ENCODE measurements at places on chromosomes 6 and 20.

GRCh38 chr6:15259766-15260098 is 13.9 kb downstream of the JARID2 start:
- DNase-seq, result no peak

GRCh38 chr6:83490217-83490807 is 22.0 kb upstream of the PRSS35 start:
- DNase-seq, result no peak

DNA sequence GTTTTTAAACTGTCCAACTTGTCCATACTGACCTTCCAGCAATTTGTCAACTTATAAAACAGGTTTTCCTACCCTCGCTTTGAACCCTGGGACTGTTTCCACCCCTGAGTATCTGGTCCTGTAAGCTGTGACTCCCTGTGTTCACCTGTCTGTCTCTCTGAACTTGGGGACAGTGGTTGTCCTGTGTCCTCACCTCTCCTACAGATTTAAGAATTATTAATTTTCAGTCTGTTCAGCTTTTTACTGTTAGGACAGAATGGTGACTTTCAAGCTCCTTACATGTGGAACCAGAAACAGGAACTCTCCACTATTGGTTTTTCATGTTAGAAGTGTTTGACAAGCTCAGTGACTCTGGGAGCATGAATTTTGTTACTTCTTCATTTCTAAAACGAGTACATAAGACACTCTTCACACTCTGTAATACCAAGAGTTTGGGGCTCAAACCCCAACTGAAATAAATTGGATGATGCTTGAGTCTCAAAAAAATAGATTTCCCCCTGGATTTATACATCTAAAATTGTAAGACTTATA is 713.9 kb downstream of the COL12A1 start:
- no peak for DNase-seq

DNA sequence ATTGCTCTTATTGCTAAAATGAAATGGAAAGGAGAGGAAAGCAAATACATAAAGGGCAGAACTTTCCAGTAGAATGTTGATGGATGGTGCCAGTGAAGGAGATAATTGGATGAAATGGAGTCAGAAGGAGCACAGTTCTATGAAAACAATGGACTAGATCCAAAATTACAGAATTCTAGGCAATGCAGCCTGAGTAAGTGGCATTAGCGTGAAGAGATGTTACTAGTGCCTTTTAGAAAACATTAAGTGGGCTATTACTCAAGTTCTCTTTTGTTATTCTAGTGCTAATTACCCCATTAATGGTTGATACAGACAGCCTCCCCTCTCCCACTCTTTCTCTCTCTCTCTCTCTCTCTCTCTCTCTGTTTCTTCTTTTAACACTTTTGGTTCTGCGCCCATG is 209.5 kb upstream of the RGS17 start:
- DNase-seq, result no peak

DNA sequence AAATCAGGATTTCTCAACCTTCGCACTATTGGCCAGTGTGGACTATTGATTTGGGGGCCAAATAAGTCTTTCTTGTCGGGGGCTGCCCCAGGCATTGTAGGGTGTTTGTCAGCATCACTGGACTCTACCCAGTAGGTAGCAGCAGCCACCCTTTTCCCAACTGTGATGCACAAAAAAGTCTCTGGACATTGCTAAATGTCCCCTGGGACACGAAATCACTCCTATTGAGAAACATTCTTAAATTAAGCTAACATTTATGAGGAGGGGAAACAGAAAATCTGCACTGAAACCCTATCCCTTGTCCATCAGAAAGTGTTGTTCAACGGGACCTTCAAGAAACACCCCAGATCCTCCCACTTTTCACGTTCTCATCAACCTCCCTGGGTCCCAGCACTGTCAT is 54.2 kb downstream of the NFATC2 start:
- DNase-seq, result no peak

DNA sequence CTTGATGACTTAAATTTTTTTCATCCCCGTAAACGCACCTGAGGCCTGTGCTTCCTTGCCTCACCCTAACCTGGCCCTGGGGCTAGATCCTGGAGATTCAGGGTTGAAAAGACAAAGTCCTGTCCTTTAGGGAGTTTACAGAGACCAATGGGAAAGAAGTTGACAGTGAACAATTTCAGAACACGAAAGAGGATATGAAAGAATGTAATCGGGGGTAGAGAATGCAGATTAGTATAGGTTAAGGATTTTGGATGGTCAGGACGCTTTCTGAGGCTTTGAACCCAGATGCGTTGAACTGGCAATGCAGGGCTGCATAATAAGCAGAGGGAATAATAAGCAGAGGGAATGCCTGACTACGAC is 1.7 kb upstream of the FBXO5 start:
- DNase-seq, result no peak

- peak; percentile 75 for DNase-seq
These were observed 5.2 kb downstream of the OCSTAMP start for GRCh38 chr20:46545077-46545826.

GRCh38 chr20:54126806-54127655 is 46.8 kb downstream of the CYP24A1 start:
- DNase-seq, result no peak

- DNase-seq, result no peak
These were observed 26.1 kb downstream of the POPDC3 start for GRCh38 chr6:105153676-105154075.

GRCh38 chr6:105161421-105161820 is 18.4 kb downstream of the POPDC3 start:
- DNase-seq, result no peak

DNA sequence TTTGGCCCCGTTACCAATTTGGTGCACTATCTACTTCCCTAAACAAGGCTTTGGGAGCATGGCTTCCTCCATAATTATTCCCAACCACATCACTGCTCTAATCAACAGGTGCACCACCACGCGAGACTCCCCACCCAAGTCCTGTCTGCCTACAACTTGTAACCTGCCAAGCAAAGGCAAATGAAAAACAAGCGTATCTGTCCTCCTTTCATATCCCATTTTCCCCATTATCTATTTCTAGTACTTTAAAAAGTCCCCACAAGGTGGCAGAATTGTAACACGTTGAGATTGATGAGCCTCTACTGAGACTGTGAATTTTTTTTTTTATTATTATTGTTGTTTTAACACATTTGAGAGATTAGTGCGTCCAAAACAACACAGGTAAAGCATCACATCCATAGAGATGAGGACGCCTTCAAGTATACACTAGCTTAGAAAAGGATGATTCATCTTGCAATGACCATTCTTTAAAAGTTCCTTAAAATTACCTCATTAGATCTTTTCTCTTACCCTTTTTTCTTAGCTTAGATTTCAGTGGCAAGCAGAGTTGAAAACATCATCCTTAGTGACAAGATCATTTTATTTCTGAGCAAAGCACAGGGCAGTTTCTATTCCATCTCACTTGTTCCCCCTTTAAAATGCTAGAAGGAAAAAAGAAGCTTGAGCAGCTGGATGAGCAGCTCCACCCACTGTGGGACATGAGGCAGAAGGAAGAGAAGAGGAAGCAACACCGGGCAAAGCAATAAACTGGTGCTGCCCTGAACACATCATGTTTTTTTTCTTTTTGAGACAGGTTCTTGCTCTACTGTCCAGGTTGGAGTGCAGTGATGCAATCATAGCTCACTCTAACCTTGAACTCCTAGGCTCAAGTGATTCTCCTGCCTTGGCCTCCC is 210.8 kb downstream of the ARHGAP18 start:
- no peak for DNase-seq

GRCh38 chr6:45895569-45895968 is 120.1 kb downstream of the CLIC5 start:
- DNase-seq, result peak; percentile 3

- peak; percentile 73 for DNase-seq
These were observed 118.1 kb downstream of the CEBPB start for GRCh38 chr20:50308513-50309279.

DNA sequence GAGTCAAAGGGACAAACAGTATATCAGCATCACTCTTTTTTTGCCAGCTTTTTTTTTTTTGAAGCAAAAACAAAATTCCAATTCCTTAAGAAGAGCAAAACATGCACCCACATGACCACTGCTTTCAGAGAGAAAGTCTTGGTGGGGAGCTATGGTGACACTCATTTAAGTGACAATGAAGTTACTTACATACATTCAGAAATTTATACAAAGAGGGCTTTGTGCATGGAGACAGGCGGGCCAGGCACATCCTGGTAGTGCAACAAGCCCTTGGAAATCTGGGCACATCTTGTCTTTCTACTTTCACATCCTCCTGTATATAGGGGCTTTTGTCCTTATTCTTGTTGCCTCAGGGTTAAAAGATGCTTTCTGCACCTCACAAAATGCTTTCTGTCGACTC is 55.9 kb downstream of the IL22RA2 start:
- no peak for DNase-seq

GRCh38 chr6:152821525-152821924 is 70.9 kb downstream of the VIP start:
- DNase-seq, result no peak

- DNase-seq, result no peak
These were observed 535 bp upstream of the ABCF1 start for GRCh38 chr6:30570740-30571074.

GRCh38 chr6:93581371-93581770 is 162.0 kb upstream of the EPHA7 start:
- no peak for DNase-seq

DNA sequence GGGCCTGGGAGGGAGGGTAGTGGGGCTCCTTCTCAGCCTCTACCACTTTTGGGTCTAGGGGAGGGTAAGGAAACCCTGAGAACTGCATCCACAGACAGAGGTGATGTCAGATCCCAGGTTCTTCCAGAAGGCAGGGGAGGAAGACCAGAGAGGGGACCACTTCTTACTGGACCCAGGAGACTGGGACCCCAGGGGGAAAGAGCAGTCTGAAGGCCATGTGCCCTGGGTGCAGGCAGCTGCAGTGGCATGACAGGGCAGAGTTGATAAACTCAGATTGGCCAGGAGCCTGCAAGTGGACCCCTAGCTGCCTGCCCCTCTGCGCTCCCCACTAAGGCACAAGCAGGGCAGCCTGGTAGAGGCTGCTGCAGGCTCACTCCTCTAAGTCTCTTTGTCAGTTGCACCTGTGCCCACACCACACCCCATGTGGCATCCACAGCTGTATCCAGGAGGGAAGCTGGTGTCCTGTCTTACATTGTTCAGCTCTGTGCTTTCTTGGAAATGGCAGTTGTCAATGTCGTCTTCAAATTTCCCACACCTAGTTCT is 2.7 kb downstream of the CST9L start:
- no peak for DNase-seq

DNA sequence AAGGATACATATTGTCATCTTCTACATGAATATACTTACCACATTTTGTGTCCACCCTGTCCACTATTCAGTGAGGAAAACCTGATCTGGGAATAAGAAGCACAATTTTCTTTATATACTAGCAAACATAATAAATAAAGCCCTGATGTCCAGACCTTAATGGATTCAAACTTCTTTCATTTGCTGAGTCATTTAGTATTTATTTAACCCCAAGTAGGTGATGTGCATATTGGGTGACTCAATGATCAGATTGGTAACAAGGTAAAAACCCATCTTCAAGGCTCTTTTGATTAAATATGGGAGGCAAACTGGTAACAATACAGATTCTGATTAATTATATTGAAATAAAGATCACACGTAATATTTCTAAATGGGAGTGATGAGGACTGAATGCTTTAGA is 1159.8 kb upstream of the EYS start:
- no peak for DNase-seq

- no peak for DNase-seq
These were observed 75.4 kb downstream of the GRM4 start for GRCh38 chr6:34070315-34071135.

DNA sequence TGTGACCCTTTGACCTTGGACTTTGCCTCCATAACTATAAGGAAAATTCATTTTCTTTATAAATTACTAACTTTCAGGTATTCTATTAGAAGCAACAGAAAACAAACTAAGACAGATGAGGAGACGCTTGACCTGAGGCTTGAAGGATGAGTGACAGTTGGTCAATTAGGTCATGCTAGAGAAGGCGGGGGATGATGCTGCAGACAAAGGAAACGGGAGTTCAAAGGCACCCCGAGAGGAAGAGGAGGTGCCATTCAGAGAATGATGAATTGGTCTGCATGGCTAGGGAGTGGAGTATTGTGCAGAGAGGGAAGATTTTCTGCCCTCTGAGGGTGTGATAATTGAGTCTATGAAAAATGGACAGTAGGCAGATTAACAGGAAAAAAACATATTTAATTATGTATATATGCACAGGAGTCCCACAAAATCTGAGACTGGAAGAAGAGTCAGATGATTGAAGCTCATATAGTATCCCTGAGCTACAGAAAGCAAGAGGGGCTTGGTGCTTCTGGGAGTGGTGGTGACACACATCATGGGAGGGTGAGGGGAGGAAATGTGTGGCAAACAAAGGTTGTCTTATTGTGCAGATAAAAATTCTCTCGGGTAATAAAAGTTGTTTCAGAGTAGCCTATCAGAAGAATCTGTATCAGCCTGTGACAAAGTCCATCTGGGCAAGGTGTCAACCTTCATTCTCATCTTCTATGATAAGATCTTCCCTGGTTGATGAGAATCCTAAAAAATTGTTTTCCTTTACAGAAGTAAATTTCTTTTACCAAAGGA is 20.4 kb upstream of the FUCA2 start:
- DNase-seq, result no peak

DNA sequence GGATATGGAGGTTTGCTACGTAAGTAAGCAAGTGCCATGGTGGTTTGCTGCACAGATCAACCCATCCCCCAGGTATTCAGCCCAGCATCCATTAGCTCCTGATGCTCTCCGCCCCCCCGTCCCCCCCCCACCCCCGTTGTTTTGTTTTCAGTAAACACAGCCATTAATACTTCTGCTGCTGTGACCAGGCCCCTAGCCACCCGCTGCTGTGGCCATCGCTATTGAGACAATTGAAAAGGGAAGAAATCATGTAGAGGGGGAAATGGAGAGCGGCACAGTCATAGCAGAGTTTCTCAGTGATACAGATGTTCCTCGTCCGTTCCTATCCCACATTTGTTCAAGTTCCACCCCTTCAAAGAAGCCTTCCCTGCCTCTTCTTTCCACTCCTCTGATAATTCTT is 24.9 kb downstream of the SLC35D3 start:
- DNase-seq, result no peak

GRCh38 chr20:15201602-15202001 is 864.2 kb upstream of the FLRT3 start:
- DNase-seq, result no peak

- no peak for DNase-seq
These were observed 8.1 kb downstream of the CTSA start for GRCh38 chr20:45899046-45899835.

GRCh38 chr20:41533537-41534136 is 84.5 kb downstream of the CHD6 start:
- no peak for DNase-seq

DNA sequence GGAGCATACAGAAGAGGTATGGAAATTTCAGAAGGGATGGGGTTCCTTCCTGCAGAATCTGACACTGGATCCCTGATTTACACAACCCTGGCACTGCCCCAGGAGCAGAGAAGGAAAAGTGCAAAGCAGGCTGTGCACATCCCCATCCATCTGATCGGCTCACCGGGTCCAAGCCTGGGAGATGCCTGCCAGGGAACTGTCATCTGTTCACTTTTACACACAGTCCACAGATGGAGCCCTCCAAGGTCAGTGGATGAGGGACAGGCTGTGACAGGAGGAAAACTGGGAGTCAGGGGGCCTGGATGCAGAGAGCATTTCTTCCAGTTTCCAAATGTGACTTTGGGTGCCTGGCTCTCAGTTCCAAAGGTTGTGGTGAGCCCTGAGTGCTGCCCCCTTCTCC is 11.0 kb upstream of the SYNDIG1 start:
- DNase-seq, result no peak

- no peak for DNase-seq
These were observed 82.2 kb downstream of the ANKRD60 start for GRCh38 chr20:58146081-58146745.

- no peak for DNase-seq
These were observed 45.1 kb upstream of the TASP1 start for GRCh38 chr20:13683833-13684232.

Measured in NK-92 treated with Interleukin-12 subunit alpha and Interleukin-12 subunit beta, amount 100 ng/mL, for 24 hours (cell line).